ENCODE measurements at places on chromosomes 16 and 17.

DNA sequence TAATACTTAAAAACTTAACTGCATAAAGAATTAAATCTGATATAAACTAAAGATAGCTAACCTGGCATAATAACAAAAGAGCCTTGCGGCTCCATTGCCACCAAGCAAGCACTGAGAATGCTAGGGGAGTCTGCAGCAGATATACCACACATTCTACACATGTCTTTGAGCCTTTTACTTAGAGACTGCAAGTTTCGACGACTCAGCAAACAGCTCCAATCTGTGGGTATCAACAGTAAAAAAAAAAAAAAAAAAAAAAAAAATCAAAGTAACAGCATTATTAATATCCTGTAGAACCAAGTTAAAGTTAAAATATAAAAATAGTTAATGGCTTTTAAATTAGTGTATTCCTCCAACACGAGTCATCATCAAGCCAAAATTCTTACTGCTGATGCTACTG is 27.8 kb upstream of the INTS2 start:
- DNase-seq: no peak

GRCh38 chr16:13344001-13344400 is 442.6 kb downstream of the SHISA9 start:
- DNase-seq: no peak

DNA sequence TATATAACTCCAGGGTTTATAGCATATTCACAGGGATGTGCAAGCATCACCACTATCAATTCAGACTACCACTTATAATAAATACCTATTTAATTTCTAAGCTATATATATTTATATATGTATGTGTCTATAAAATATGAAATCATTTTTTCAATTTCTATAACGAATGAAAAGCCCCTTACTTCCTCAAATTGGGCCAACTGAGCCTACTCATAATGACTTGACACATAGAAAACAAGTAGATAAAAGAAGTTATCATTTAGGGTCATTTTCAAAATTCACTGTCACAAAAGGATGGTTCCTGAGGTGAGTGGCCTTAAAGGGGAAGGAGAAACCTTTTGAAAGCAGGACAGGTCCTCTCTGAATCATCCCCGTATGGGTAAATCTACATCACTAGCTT is 114.1 kb downstream of the ADCY9 start:
- no peak for DNase-seq

- no peak for DNase-seq
These were observed 39.4 kb downstream of the SYCE1L start for GRCh38 chr16:77238593-77238992.

DNA sequence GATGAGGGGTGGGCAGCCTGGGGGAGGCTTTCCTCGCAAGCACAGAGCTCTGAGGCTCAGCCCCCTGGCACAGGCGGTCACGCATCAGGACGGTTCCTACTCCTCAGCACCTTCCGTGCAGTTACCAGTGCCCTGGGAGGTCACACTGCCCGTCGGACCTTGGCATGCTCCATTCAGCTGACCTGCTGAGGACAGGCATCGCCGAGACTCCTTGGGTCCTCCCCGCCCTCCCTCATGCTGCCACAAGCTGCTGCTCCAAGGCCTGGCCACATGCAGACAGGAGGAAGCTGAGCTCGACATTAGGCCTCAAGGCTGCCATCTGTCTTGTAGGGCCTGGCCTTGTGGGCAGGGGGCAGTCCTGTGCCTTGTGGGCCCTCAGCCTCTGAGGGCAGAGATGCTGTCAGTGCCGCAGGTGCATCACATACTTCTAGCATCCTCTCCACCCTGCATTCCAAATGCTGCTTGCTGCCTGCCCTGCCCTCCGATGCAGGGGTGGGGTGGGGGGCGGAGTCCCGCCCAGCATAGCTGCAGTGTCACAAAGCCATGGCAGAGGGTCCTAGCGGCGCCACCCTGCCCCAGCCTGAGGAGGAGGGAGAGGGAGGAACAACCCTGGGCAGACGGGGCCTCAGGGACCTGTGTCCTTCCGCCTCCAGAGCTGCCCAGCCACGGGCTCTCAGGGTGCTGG is 9.3 kb downstream of the C16orf90 start:
- no peak for DNase-seq

- no peak for DNase-seq
These were observed 24.4 kb upstream of the RSL1D1 start for GRCh38 chr16:11875721-11876120.

- no peak for DNase-seq
These were observed 11.7 kb downstream of the ABAT start for GRCh38 chr16:8686031-8686621.
